ENCODE measurements at places on chromosomes 3 and 15.

GRCh38 chr3:57004229-57004628, 56.2 kb upstream of the SPATA12 start:
- DNase-seq, result no peak

DNA sequence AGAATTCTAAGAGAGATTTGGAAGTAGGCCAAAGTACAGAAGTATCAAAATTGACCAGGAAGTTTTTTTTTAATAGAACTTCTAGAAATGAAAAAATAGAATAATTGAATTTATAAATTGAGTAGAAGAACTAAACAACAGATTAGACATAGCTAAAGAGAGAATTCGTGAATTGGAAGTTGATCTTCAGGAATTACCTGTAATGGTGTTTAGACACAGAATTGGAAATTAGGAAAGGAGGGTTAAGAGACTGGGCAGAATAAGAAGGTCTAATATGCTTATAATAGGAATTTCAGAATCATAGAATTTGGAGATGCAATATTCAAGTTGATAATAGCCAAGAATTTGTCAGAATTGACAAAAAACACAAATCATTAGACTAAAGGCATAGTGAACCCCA, 16.2 kb downstream of the ACVR2B start:
- DNase-seq, result no peak

GRCh38 chr3:10194328-10195071, 29.8 kb downstream of the IRAK2 start:
- no peak for DNase-seq

DNA sequence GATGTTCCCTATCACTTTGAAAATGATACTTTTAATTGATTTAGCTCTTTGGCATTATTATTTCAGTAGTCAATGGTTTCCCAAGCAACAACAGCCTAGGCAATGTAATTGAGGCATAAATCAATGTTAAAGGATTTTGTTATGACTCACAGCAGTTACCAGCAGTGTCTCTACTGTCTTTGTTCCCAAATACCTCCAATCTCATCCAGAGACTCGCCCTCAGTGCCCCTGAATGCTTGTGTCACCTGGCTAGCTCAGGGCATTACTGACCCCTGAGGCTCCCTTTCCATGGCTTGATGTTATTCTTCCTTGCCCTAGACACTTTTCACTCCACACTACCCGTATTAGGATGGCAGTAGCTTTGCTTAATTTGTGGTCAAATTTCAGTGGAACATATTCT, 227.2 kb downstream of the SQOR start:
- no peak for DNase-seq

GRCh38 chr15:99506399-99506798, 59.4 kb upstream of the MEF2A start:
- DNase-seq, result no peak

GRCh38 chr3:82773207-82773606, 1011.8 kb upstream of the GBE1 start:
- no peak for DNase-seq

DNA sequence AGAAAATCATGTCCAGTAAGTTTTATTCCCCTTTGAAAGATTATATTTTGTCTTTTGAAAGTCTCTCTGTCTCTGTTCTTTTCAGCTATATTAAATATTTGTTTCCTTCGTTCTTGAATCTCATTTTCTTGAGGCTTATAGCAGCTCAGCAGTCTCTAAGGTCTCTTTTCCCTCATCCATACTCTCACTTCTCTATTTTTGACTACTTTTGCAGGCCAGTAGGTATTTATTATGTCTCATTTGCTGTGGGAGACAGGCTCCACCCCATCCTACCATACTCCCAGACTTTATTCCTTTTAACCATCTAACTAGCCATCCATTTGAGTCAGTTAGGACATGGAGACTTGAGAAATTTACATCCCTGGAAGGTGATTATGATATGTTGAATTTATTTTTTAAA, 71.0 kb downstream of the FILIP1L start:
- no peak for DNase-seq

DNA sequence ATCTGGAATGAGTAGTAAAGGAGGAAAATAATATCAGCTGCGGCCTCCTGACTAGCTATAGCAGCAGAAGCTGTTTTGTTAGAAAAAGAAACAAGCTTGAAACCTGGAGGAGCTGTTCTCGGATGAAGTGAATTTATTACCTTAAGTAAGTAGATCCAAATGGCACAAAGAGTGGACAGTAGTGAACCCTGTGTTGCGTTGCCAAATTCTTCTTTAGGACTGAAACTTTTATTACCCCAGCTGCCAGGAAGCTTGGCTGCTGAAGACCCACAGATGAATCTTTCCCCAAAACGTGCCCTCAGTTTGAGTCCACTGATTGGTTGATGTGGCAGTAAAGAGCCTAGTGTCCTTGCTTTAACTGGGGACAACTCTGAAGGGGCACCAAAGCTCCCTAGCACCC, 366.8 kb upstream of the GBE1 start:
- no peak for DNase-seq

GRCh38 chr15:62323353-62323890, 158.3 kb upstream of the C2CD4B start:
- DNase-seq, result no peak

GRCh38 chr15:77870195-77871065, 207.1 kb downstream of the TBC1D2B start:
- peak; percentile 81 for DNase-seq

GRCh38 chr3:141386126-141386488, 17.8 kb downstream of the ZBTB38 start:
- DNase-seq, result no peak

DNA sequence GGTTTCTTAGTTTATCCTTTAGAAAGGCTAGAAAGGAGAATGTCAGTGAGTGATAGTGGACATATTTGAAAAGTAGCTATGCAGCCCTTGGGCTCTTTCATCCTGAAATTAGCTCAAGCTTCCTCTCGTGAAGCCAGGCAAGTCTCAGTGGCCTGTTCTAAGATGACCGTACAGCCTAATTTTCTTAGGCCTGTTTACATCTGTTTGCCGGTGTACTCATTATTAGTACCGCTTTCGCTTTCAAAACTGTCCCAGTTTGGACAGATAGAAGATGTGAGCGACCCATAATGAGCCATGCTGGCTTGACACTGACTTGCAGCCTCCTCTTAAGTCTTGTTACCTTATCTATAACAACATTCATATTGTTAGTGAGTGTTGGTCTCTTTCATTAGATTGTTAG, 5.7 kb upstream of the ARL14 start:
- DNase-seq, result no peak

- DNase-seq, result no peak
Observed at GRCh38 chr3:139339219-139339906, 4.5 kb upstream of the MRPS22 start.

DNA sequence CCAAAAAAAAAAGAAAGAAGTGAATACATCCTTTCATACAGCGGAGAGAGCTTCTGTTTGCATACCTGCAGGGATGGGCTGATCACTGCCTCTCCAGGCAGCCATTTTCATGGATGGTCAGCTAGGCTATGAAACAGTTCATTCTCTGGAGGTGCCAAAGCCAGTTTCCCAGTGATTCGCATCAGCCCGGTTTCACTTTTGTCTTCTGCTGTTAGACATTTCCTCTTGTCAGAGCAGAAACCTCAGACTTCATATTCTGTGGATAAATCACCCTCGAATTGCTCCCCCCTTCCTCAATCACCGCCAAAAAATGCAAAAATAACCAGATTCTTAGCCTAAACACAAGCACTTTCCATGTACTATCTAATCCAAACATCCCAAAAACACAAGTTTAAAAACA, 225.6 kb downstream of the ADAMTS9 start:
- no peak for DNase-seq

GRCh38 chr15:63246691-63247469, 30.5 kb upstream of the APH1B start:
- DNase-seq, result no peak

DNA sequence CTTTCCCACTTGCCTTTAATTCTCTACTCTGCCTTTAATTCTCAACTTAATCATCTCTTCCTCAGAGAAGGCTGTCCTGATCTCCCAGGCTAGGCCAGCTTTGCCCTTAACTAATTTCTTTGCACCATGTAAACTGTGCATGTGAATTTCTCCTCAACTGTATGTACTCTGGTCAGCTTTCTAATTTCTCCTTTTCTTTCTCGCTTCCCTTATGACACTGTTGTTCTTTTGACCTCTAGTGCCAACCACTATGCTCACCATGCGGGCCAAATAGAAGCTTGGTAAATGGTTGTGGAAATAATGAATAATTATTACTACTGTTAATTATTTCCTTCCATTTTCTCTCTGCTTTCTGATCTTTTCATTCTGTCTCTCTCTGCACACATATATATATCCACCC, 269.0 kb upstream of the CRBN start:
- no peak for DNase-seq

GRCh38 chr3:36394176-36394575, 13.9 kb downstream of the STAC start:
- no peak for DNase-seq

All from urothelium cell line (cell line).